ACHN (cell line): ENCODE measurements at places on chromosomes 2 and 18.

GRCh38 chr2:43333656-43334144 is 107.3 kb upstream of the ZFP36L2 start:
- DNase-seq: no peak

- no peak for DNase-seq
Observed at GRCh38 chr18:75067996-75068645, 140.8 kb downstream of the PTGR3 start.

DNA sequence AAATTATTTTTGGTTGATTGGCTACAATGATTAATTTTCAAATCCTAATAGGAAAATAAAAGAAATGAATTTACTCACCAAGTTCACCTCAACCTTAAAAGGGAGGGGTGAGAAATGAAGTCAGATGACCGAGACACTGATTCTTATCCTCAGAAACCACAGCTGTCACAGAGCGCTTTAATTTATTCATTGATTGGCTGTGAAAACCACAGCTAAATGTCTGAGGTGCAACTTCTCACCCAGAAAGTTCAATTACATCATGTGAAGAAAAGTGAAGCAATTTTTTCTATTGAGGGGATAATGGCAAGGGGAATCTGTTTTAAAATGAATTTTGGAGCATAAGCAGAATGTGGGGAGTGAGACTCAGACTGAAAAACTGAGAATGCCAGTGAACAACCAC is 128.4 kb downstream of the RNF152 start:
- DNase-seq: no peak

- no peak for DNase-seq
Observed at GRCh38 chr2:187918996-187919821, 365.0 kb upstream of the TFPI start.

GRCh38 chr18:54020966-54021365 is 203.5 kb downstream of the MBD2 start:
- DNase-seq: no peak

DNA sequence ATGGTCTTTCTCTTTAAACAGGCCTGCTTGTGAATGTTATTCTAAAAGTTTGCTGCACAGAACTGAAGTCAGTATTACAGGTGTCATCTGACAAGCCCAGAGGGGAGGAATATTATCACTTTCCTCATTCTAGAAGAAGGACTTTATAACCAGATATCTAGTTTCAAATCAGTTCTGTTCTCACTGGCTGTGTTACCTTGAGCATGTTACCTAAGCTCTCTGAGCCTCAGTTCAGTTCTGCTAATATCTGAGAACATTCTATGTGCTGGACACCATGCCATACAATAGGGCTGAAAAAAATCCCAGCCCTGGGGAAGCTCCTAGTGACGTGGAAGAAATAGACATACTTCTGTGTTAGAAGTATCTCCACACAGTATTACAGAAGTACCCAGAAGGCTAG is 27.9 kb downstream of the MAPRE3 start:
- DNase-seq: no peak

- no peak for DNase-seq
Observed at GRCh38 chr2:98277162-98277859, 68.9 kb upstream of the CNGA3 start.

GRCh38 chr2:239538357-239539052 is 137.7 kb upstream of the HDAC4 start:
- no peak for DNase-seq

- no peak for DNase-seq
Observed at GRCh38 chr2:218859556-218859987, at the start of gene WNT6. WNT6 (plus strand) TSS chr2:218859805; CDS start chr2:218860038, 233 bp downstream.

- DNase-seq: no peak
Observed at GRCh38 chr2:52454962-52455361, 1312.6 kb upstream of the CHAC2 start.
